Fibroblast of gingiva (primary cell): ENCODE measurements at places on chromosomes 11 and 22.

DNA sequence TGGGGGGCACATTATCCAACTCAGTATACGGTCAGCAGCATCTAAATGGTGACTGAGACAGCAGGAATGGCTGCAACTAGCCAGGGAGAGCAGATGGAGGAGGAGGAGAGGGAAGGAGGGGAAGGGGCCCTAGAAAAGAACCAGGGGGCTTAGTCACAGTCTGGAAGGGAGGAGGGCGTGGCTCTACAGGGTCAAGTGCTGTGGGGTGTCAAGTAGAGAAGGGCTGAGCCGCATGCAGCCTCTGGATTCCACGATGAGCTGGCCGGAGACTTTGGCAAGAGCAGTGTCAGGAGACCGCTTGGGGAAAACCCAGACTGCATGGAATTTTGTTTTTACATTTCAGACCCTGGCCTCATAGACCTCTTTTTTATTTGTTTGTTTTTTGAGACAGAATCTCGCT lies 25.8 kb upstream of the PPFIA1 start:
- peak; percentile 23 for DNase-seq

DNA sequence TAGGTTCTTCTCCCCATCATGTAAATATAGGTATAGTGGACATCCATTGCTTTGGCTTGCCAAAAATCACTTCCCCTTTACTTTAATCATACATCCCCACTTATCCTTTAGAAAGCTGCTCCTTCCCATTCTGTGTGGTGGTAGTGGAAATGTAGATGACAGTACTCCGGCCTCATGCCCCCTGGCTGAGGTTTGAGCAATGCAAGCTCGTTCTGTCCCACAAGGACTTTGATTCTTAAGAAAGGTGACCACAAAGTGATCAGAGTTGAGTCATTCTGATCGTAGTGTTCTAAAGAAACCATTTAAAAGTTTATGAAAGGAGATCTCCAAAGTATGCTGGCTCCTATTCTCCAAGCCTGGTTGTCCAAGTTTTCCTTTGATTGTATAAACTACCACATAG lies 10.9 kb downstream of the TUG1 start:
- DNase-seq, result no peak

DNA sequence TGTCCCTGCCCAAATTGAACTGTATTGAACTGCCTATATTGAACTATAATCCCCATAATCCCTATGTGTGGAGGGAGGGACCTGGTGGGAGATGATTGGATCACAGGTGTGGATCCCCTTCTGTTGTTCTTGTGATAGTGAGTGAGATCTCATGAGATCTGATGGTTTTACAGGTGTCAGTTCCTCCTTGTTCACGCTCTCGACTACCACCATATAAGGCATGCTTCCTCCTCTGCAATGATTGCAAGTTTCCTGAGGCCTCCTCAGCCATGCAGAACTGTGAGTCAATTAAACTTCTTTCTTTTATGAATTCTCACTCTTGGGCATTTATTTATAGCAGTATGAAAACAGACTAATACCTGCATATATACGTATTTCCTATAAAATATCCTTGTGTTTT lies 206.5 kb upstream of the PDGFD start:
- no peak for DNase-seq

- DNase-seq, result no peak
Measured at GRCh38 chr22:38080850-38081635, 2.9 kb downstream of the SLC16A8 start.

DNA sequence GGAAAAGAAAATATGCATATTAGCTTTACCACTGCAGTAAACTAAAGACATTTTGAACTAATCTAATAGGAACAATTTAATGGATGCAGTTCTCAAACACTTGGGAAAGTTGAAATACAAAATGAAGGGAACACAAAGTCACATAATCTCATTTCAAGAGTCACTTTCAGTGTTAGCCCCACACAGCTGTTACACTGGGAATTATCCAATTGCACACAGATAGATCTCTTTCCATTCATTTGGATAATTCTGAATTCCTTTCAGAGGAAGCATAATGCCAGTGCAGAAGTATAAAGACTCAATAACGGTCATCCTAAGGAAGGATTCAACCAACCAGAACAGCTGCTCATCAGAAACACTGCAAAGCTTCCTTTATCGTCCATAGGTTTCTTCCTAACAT lies 173.3 kb downstream of the GRIA4 start:
- no peak for DNase-seq

DNA sequence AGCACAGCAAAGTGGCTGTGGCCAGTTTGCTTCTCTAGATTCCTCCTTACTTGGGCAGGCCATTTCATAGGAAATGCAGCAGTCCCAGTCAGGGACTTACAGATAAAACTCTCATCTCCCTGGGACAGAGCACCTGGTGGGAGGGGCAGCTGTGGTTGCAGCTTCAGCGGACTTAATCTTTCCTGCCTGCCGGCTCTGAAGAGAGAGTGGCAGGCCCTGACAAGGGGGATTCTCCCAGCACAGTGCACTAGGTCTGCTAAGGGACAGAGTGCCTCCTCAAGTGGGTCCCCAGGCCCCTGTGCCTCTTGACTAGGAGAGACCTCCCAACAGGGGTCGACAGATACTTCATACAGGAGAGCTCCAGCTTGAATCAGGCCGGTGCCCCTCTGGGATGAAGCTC lies 1649.1 kb downstream of the LRRC4C start:
- DNase-seq, result no peak

DNA sequence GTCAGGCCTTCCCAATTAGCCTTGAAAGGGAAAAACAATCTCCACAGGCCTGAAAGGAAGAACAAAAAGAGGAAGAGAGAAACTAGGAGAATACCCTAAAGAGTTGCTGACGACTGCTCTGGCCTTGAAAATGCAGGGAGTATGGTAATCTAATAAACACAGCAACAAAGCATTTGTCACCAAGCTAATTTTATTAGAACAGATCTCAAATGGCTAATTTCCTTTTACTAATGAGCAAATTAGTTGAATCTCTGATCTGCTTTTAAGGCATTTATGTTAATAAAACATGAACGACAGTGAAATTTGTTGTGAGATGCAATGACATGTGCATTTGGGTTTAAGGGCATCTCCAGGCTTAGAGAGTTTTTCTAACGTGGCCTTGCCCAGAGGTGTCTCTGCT lies 212.2 kb downstream of the BUD13 start:
- no peak for DNase-seq
